Activated CD4-positive, alpha-beta T cell treated with anti-CD3 and anti-CD28 coated beads, Interleukin-2, Interleukin-6, amounts not matched to agents 100 ng/mL and 50 ng/mL, durations not matched to agents 16 hours and 8 hours (primary cell): ENCODE measurements at places on chromosomes 2 and 18.

DNA sequence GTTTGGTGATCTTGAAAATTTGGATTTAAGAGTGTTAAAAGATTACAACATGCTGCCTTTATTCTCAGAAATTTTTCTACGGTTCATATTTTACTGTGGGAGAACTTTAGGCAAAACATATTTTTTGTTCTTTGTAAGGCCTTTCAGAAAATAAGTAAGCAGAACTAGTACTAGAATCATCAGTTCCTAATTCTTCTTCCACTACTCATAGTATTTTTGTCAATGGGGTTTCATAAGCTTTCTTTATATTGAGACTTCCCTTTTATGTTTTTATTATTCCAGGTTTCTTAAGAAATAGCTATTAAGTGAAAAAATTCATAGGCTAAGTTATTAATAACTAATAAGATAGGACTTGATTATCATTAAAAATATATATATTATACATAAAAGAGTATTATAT, 12.4 kb downstream of the UGGT1 start:
- no peak for DNase-seq

GRCh38 chr2:135320465-135321355, 210.3 kb downstream of the ZRANB3 start:
- no peak for DNase-seq

- DNase-seq = no peak
Observed at GRCh38 chr2:155689791-155690190, 642.7 kb downstream of the NR4A2 start.

DNA sequence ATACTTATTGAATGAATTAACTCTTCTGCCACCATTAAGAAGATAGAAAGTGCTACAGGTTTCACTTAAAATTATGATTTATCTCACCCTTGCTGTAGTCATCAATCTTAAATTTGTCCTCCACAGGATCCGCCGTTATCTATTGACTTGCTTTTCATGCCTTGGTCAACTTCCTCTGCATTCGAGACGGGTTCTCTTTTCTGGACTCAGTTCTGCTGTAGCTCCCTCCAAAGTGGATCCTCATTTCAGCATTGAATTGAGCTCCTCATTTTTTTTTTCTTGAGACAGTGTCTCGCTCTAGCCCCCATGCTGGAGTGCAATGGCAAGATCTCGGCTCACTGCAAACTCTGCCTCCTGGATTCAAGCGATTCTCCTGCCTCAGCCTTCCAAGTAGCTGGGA, 27.6 kb downstream of the INPP5D start:
- DNase-seq = no peak

DNA sequence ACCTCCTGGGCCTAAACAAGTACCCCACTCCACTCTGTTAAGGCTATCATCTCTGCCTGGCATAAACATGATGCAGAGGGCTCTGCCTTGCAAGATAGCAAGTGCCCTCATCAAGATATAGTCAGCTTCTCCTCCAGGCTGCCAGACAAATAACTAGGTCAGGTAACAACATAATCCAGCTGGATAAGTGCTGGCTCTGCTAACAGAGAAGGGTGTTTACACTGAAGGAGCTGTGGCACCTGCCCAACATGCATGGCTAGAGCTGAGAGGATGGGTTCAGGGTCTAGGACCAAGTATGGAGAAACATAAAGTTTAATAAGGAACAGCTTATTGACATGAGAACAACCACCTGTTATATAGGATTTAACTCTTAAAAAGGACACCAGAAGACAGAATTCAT, 42.8 kb downstream of the DLGAP1 start:
- DNase-seq = no peak

- no peak for DNase-seq
Observed at GRCh38 chr2:64065516-64065915, 46.3 kb upstream of the VPS54 start.

DNA sequence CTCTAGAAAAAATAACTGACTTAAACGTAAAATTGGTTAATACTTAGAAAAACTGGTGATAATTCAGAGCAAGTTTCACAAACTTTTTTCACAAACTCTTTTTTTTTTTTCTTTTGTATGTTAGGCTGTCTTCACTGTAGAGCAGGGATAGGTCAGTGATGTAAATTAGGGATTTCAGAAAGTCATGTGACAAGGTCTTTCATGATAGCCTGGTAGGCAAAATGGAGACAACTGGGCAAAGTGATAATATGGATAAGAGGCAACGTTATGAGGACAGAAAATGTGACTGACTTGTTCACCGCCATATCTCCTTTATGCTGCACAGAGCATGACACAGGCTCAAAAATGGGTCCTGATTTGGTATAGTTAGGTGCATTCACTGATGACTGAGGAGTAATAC, 39.4 kb upstream of the BBS5 start:
- DNase-seq = no peak

GRCh38 chr2:191352536-191352935, 107.3 kb downstream of the MYO1B start:
- DNase-seq = no peak

DNA sequence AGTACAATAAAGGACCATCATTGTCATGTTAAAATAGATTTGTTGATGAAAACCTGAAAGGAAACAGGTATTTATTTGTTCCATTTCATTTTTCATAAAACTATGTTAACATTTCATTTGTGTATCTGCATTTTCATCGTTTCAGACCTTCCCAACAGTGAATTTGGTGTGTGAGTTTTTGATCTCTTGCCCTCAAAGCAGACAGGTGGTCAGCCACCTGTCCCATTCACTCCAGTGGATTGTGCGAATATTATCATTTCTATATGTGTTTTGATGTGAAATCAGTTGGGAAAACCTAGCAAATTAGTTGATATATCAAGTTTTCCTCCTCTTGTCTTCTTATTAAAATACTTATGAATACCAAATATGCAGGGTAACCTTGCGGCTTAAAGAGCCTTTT, 25.4 kb upstream of the ATP5MC3 start:
- no peak for DNase-seq

DNA sequence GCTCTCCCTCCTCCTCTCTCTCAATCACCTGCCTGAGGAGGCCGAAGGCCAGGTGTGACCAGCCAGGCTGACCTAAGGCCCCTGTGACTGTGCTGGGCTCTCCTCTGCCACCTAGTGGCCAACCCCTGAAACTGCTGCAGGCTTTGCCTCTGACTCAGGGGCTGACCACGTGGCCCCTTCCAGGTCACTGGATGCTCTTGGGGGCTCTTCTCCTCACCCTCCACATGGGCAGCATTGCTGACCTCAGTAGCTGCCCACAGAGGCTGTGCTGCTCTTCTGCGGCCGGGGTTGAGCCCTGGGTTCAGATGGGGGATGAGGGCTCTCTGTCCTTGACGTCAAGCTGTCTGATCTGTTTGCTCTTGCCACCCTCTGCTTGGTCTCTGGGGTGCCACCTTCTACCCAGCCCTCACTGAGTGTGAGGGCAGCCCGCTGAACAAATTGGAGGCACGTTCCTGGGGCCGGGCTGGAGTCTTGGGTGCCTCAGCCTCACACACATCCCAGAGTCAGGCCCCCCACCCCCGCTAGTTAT, 122.7 kb downstream of the TWIST2 start:
- peak; percentile 62 for DNase-seq

- no peak for DNase-seq
Observed at GRCh38 chr2:45415534-45416123, 195.4 kb downstream of the SRBD1 start.

- DNase-seq = no peak
Observed at GRCh38 chr18:77220726-77221125, 28.9 kb upstream of the GALR1 start.

DNA sequence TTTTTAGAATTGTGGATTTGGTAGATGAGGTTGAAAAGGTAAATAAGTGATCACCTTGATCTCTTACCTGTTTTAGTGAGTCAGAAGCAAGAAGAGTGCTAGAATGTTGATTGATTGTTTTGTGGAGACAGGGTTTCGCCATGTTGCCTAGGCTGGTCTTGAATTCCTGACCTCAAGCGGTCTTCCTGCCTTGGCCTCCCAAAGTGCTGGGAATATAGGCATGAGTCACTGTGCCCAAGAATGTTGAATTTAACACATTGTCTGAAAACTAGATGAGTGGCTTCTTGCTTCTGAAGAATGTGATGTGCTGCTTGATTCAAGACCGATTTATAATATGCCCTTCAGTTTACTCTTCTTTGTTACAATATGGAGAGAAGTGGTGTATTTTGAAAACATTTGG, 121.3 kb downstream of the FMNL2 start:
- DNase-seq = no peak

- no peak for DNase-seq
Observed at GRCh38 chr18:74204526-74205152, 56.3 kb downstream of the TIMM21 start.

DNA sequence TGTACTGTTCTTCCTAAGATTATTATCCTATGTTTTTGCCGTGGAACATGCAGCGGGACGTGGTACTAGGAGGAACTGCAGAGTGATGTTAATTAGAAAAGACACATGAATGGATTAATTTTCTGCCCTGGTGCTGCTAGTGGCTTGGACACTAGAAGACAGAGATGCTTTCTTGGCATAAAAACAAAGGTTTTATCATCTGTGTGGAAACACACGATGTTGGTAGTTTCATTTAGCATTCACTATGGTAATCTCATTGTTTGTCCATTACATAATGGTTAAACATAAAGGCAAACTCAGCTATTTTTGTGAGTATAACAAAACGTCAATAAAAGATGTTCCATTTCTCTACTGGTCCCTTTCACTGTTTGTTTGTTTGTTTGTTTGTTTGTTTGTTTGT, 22.8 kb downstream of the COL6A3 start:
- no peak for DNase-seq

DNA sequence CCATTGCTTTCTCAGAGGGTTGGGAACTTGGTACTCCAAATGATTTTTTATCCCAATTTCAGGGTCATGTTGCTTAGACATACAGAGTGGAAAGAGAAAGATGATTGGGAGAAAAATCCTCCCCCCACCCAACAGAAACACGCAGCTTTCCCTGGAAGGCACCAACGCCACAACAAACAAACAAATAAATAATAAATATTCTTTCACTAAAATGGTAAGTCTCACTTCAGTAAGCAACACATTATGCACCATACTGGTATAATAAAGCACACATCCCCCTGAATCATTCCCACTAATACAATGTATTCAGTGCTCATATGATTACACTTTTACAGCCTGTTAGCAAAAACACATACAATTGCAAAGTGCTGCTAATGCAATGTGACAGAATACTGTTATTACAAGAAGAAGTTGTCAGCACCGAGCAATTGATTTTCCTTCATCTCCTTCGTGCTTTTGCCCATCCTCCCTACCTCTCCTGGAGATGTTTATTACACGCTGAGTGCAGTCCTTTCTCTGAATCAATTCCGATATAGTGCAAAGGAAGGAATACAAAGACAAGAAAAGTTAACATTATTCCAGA, 359.9 kb downstream of the TXNL1 start:
- DNase-seq = no peak

- DNase-seq = no peak
Observed at GRCh38 chr2:144701259-144701658, 181.3 kb upstream of the ZEB2 start.

DNA sequence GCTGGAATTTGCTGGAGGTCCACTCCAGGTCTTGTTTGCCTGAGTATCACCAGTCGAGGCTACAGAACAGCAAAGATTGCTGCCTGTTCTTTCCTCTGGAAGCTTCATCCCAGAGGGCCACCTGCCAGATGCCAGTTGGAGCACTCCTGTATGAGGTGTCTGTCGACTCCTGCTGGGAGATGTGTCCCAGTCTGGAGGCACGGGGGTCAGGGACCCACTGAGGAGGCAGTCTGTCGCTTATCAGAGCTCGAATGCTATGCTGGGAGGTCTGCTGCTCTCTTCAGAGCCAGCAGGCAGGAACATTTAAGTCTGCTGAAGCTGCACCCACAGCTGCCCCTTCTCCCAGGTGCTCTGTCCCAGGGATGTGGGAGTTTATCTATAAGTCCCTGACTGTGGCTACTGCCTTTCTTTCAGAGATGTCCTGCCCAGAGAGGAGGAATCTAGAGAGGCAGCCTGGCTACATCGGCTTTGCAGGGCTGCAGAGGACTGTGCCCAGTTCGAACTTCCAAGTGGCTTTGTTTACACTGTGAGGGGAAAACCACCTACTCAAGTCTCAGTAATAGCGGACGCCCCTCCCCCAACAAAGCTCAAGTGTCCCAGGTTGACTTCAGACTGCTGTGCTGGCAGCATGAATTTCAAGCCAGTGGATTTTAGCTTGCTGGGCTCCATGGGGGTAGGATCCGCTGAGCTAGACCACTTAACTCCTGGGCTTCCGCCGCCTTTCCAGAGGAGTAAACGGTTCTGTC, 301.1 kb downstream of the ERBB4 start:
- no peak for DNase-seq
